ENCODE measurements at places on chromosomes 7 and 10. TPM values are rescaled to one million over a fixed set of nuclear protein-coding genes. Genes with fewer than 3 reads are reported as not detected.

DNA sequence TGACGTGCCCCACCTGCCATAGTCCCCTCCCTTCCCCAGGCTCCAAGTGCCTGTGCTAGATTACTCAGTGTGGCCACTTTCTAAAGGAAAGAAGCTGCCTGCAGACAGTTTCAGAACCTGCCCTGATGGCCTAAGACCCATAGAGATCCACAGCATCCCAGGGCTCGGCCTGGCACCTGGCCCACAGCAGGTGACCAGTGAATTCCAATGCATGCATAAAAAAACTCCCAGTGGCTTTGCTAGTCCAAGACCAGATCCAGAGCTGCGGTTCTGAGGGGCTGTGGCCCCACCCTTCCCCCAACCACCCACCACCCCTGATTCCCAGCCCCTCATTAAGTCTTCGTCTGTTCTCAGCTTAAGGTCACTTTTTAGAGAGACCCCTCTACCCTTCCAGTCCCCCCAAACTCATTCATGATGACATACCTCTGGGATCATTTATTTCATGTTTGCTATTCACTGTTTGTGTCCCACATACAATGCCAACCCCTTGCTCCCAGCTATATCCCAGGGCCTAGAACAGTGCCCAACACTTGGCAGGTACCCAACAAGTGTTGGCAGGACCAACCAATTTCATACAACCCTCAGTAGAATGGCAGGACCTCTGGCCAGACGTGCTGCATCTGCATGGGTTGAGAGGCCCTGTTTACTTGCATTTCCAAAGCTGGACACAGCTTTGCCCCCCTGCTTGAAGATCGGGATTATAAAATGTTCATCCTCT is 118.1 kb downstream of the RGS10 start:
- no peaks in the 10 kb centered on the region for H3K36me3 ChIP-seq
- peaks cover 21% of the 10 kb centered on the region for H3K4me1 ChIP-seq
- H3K27ac ChIP-seq, result no peak overlapping the region
- DNase-seq, result no peak

- no peak for DNase-seq
- H3K36me3 ChIP-seq, result no peaks in the 10 kb centered on the region
- no peak overlapping the region for H3K27ac ChIP-seq
- H3K27me3 ChIP-seq, result no peaks in the 10 kb centered on the region
- no peak overlapping the region for H3K4me3 ChIP-seq
Observed at GRCh38 chr10:95788830-95789229, 32.9 kb downstream of the ENTPD1 start.

Gene ACTL6B
- not detected for total RNA-seq

- no peaks in the 10 kb centered on the region for H3K4me1 ChIP-seq
- no peak for DNase-seq
- no peaks in the 10 kb centered on the region for H3K36me3 ChIP-seq
- H3K27ac ChIP-seq, result no peak overlapping the region
- H3K4me3 ChIP-seq, result no peak overlapping the region
Observed at GRCh38 chr7:105841866-105842265, 34.5 kb downstream of the ATXN7L1 start.

DNA sequence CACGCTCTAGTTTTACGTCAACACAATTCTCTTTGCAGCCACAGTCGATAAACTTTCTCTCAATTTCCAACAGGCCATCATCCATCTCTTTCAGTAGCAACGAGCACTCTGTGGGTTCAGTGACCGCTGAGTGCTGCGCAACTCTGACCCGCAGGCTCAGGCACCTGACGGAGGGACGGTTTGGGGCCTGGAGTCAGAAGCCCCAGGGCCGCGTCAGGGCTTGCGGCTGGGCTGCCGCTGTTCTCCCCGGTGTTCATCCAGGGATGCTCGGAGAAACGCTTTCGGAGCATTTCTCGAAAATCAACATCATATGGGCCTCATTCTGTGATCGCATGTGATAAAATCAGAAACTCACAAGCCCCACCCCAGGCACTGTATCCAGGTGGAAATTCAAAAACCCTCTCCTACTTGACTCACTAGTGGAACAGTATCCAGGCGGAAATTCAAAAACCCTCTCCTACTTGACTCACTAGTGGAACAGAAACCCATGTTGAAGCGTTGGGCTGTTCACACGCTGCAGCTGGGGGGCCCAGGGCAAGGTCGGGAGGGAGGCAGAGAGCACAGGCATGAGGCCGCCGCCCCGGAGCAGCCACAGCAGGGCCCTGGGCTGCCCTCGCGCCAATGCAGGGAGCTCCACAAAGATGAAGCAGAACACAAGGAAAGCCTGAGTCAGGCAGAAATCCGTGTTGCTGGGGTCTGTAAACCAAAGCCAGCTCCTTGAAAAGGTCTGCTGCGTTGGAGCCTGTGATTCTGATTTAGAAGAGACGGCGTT is 73.3 kb upstream of the NKX6-2 start:
- no peaks in the 10 kb centered on the region for H3K36me3 ChIP-seq
- no peak overlapping the region for H3K27ac ChIP-seq
- peaks cover 28% of the 10 kb centered on the region for H3K27me3 ChIP-seq
- H3K4me3 ChIP-seq, result no peak overlapping the region
- DNase-seq, result no peak

Gene SNX10
- 1.9 TPM for total RNA-seq

- H3K36me3 ChIP-seq, result no peaks in the 10 kb centered on the region
- H3K27ac ChIP-seq, result no peak overlapping the region
- H3K27me3 ChIP-seq, result peaks cover 3% of the 10 kb centered on the region
Observed at GRCh38 chr7:2698581-2699288, 10.7 kb downstream of the AMZ1 start.

Gene FAM25G
- total RNA-seq, result not detected

Gene CCDC172
- total RNA-seq, result not detected

GRCh38 chr10:19833170-19833824 is 17.1 kb downstream of the PLXDC2 start:
- no peak overlapping the region for H3K27ac ChIP-seq
- no peaks in the 10 kb centered on the region for H3K36me3 ChIP-seq
- no peaks in the 10 kb centered on the region for H3K27me3 ChIP-seq
- no peak for DNase-seq
- H3K4me3 ChIP-seq, result no peak overlapping the region
- H3K4me1 ChIP-seq, result peaks cover 16% of the 10 kb centered on the region

GRCh38 chr10:53702489-53702888 is 929.9 kb upstream of the MBL2 start:
- H3K4me3 ChIP-seq, result no peak overlapping the region
- H3K27me3 ChIP-seq, result no peaks in the 10 kb centered on the region
- H3K4me1 ChIP-seq, result no peaks in the 10 kb centered on the region
- no peak overlapping the region for H3K27ac ChIP-seq

DNA sequence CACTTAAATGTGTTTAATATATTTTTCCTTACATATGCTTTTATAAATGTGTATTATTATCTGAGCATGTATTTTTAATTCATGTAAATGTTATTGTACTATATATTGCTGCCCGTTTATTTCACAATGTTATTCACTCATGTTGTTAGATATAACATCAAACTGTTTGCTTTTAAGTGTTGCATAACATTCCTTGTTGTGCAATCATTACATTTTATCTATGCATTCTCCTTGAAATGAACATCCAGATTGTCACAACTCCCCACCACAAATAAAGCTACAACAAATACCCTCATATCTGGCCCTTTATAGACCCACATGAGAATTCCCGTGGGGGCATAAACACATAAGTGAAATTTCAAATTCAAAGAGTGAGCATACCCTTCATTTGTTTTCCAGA is 264.2 kb downstream of the HPSE2 start:
- no peaks in the 10 kb centered on the region for H3K36me3 ChIP-seq
- H3K4me3 ChIP-seq, result no peak overlapping the region
- no peak for DNase-seq

- DNase-seq, result no peak
- H3K27me3 ChIP-seq, result no peaks in the 10 kb centered on the region
- no peaks in the 10 kb centered on the region for H3K4me1 ChIP-seq
- H3K27ac ChIP-seq, result no peak overlapping the region
- H3K36me3 ChIP-seq, result no peaks in the 10 kb centered on the region
Observed at GRCh38 chr10:1308173-1308961, 252.2 kb downstream of the WDR37 start.

All from tibial nerve (tissue), 4 donors.